ENCODE measurements at places on chromosomes 7 and 10.
A peak's percentile ranks its signal among the peaks of the same experiment; 100 is the strongest.

DNA sequence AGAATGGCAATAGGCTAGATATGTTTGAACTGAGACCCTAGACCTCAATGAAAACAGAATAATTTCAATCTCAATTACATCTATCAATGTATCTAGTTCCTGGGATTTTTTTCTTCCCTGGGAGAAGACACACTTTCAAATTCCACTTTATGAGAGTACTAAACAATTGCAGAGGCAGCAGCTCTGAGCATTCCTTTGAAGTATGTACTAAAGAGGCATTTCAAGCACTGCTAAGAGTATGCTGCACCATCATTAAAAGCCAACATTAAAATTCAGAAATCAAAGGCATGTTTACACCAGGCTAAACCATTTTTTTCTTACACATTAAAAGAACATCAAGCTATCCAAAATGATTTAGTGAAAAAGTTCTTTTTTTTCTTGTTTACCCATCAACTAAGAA, 297.9 kb upstream of the CACNA2D1 start:
- DNase-seq: no peak

DNA sequence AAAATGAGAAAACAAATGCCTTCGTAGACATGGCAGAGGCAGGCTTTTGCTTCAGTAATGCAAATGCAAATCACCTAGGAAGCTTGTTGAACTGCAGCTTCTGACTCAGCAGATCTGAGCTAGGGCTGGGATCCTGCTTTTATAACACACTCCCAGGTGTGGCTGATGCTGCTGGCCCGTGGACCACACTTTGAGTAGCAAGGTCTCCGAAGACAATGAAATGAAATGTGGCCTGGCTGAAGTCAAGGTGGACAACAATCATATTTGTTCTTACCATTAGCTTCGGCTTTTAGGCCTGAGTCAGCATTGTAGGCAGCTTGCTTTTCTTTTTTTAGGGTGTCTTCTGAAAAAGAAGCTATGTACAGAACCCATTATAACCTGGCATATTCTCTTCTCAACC, 26.3 kb downstream of the COL17A1 start:
- DNase-seq: no peak

DNA sequence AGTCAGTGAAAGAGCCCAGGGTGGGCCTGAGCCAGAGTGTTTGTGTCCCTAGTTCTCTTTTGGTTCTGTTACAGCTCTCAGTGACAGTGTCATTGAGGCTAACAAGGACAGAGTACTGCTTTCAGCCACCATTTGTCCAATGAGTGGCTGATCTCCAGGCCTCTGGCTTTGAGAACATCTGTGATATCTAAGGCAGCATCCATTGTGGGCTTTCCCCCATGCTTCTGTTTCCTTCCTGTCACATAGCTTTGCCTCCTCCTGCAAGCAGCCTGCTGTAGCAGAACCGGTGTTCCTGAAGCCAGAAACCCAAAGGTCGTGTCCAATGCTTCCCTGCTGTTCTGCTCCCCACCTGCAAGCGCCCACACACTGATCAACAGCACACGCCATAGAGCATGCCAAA, 68.4 kb downstream of the IKZF1 start:
- DNase-seq: no peak

DNA sequence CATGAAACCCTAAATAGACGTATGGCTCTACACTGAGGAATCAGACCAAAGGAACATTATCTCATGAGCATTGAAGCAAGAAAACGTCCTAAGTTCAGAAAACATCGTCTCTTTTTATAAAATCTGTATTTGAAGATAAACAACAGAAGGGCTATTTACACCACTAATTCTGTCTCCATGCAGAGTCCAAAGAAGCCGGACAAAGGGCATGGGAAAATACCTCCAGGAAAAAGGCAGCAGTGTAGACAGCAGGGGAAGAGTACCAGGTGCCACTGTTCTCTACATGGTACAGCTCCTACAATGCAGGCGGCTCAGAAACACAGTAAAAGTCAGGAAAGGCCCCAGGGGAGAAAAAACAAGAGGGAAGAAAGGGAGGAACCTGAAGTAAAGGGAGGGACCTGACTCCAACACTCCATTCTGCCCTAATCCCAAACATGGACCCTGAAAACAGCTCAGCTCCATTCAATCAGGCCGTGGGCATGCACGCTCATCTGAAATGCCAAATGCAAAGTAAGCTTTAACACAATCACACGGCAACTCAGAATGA, 17.5 kb downstream of the FAM171A1 start:
- no peak for DNase-seq

GRCh38 chr7:111229181-111229740, 138.3 kb downstream of the LRRN3 start:
- no peak for DNase-seq

DNA sequence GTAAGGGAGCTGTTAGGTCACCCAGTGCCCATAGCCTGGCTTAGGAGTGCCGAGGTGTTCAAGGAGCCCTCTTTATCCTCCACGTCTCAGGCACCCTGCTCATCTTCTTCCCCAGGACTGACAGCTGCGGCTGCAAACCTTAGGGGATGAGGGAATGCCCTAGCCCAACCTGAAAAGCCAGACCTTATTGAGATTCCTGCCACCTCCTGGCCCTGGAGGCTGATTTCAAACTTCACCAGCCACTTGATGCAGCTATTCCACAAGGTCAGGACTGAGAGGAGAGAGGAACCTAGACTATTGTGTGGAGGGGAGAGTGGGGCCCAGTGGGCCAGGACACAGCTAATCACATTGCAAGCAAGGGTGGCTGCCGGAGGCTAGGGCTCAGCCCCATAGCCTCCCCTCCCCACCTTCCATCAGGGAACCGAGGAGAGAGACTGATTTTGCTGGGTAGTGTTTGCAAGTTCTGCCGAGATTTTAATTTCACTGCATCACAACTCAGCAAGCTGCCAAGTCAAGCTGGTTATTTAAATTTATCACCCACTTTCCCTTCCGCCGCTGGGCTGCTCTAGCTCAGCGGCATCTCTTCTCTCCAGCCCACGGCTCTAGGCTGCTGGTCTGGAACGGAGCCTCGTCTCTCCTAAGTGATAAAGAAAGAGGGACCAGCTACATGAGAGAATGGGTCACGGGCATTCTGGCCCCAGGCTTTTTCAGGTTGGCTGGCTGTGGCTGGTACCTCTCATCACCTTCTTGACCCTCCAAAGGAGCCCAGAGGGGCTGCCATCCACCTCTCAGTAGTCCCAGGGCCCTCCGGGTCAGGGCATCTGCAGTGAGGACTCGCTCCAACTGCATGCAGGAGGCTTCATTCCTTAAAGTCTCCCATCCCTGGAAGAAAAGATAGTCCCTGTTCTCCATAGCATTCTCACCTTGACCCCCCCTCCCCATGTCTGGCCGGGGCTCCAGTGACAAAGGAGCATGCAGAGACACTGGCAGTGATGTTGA, 66.7 kb downstream of the PAX2 start:
- DNase-seq: no peak

- no peak for DNase-seq
Measured at GRCh38 chr7:8443576-8444467, 10.4 kb downstream of the NXPH1 start.

DNA sequence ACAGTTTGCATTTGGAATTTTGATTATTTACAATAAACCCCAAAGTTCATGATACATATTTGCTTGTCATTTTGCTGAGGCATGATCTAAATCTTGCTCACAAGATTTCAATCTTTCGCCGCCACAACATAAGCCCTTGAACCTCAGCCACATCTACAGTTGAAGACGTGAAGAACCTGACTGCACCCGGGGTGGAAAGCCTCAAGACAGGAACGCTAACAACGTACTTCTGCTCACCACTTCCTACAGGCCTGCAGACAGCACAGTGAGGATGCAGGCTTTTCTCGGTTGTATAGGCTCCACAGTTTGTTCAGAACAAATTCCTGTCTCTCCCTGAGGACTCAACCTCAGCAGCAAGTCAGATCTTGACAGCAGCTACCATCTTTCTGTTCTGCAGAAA, 393.8 kb upstream of the PRKCQ start:
- peak; percentile 69 for DNase-seq

DNA sequence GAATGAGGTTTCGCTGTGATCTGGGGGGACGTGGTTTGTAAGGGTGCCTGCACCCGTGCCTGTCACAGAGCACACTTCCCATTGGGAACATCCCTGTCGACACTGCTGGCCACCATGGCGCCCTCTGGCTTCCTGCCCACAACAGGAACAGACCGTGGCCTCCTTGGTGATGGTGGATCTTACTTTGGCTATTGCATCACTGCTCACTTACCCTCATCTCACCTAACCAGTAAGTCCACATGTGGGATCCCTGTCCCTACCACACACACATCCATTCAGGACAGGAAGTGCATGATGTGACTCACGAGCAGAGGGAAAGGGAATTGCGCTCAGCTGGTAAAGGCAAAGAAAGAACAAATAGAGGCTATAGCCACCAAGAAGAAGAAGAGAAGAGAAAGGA, 26.2 kb upstream of the SEC61G start:
- DNase-seq: no peak

GRCh38 chr10:99854860-99855259, 72.4 kb downstream of the ABCC2 start:
- peak; percentile 9 for DNase-seq

DNA sequence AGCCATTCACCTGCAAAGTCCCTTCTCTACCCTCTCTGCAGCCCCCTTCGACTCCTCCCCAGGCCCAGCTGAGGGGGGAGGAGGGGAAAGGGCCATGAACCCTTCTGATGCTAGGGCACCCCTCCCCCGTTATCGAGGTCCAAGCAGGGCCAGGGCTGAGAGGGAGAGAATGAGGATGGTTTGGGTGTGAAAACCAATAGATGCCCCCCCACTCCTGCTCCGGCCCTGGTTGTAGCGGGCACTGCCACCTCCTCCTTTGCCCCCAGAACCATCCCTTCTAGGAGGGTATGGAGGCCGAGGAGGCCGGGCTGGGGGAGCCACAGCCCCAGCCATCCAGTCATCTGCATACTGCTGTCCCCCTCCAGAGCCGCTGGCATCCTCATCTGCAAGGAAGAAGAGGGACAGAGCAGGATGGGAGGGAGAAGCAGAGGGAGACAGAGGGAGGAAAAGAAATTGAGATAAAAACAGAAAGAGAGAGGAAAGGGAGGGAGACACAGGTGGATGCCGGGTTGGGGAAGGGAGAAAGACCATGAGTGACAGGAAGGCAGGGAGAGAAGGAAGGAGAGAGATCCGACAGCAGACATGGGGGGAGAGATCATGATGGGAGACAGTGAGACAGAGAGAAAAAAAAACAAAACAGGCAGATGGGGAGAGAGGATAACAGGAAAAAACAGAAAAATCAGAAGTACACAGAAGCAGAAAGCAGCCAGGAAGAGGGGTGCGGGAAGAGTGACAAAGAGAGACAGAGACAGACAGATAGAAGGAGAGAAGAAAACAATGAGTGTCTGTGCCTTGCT, 1.9 kb upstream of the GAL3ST4 start:
- no peak for DNase-seq

DNA sequence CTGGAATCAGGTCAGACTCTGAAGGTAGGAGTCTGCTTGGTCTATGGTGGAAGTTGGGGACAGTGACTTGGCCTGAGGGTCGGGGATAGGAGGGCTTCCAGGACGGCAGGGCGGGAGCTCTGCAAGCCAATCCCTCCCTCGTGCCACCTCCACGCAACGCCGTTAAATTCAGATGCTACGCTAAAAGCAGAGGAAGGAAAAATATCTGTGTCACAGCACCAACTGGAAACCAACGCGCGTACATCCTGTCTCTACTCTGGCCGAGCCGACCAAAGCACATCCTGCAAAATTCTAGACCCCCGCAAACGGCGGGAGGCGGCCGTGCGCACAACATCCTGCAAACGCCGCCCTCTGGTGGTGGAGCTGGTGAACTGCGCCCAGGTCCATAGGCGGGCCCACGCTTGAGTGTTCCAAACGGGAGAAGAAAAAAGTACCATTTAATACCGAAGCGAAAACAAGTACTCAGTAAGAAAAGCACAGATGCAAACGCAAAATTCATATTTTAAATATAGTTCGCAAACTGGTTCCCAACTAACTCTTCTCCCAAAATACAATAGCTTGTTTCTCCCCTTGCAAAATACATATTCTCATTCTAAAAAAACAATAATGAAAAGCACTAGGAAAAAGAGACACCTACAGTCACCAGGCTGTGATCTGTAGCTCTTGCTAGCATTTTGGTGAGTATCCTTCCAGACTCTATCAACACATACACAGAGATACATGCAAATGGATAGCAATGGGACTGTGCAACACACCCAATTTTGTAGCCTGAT, 45.7 kb upstream of the HSPA12A start:
- peak; percentile 21 for DNase-seq

GRCh38 chr10:131977323-131978096, 4.2 kb downstream of the BNIP3 start:
- DNase-seq: no peak

GRCh38 chr10:104049504-104050250, 36.0 kb downstream of the COL17A1 start:
- no peak for DNase-seq

GRCh38 chr7:51301806-51302205, 14.8 kb downstream of the COBL start:
- DNase-seq: no peak

DNA sequence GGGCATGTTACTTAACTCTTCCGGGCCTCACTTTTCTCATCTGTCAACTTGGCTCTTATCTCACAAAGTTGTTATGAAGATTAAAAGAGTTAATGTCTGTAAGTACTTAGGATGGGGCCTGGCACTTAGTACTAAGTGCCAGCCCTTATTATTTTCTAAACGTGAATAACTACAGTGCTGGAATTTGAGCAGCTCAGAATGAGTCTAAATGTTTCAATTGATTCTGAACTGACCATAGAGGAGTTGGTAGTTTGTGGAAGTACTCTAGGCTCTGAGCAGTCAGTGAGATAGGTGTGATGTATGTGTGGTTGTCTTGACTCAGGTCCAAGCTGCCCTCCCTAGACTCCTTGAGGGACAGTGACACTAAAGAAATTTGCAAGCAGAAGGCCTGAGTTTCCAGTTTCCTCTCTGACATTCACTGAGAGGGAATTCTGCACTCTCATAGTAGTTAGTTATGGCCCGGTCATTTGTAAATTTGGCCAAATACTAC, 18.5 kb upstream of the JAZF1 start:
- DNase-seq: no peak

DNA sequence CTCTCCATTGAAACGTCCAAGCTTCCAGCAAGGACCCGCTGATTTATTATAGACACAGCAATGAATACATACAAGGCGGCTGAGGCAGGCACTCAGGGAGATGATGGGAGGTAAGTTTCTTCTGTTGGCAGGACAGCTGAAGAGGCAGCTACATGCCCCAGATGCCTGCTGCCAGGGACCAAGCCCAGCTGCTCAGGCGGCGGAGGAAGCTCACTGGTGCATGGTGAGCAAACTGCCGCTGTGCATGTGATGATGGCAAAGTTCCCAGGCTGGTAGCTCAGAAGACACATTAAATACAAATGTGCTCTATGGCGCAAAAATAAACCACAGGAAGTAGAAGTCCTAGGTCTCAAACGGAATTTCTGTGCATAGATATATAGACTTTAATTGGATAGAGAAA, 2.3 kb downstream of the DNTT start:
- DNase-seq: no peak

- DNase-seq: no peak
Measured at GRCh38 chr10:9547936-9548904, 1469.5 kb upstream of the CELF2 start.

DNA sequence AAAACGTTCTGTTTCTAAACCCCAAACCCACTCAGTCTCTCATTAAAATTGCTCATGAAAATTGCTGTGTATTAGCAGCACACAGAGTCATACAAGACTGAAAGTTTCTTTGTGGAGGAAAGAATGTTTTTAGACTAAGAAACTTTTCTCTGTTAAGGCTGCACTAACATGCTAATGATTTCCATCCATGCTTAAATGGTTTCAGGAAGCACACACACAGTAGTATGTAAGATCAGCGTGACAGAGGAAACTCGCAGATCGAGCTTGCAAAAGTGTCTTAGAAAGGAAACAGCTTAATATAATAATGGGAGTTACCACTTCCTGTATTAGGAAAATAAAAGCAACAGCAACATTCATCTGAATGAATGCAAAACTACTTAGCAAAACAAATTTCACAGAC, 112.7 kb downstream of the ICA1 start:
- no peak for DNase-seq

Measured in GDM1 (cell line).